ENCODE measurements at places on chromosomes 2 and 18.

DNA sequence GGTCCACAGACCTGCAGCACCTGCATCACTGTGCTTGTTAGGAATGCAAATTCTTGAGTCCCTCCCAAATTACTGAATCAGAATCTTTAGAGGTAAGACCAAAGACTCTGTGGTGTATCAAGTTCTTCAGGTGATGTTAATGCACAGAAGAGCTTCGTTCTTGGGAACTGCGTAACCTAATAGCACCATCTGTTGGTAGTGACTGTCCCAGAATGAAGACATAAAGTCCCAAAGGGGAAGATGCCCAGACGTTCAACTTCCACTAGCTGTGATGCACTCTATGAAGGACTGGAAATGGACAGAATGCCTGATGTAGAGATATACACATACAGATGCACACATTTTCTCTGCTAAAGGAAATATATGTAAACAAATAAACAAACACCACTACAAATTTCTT is 576.0 kb downstream of the LRP1B start:
- no peak for DNase-seq

GRCh38 chr2:139916822-139917221 is 1136.6 kb upstream of the NXPH2 start:
- DNase-seq: no peak

- DNase-seq: no peak
These were observed 34.2 kb downstream of the TMEM131 start for GRCh38 chr2:97961534-97961933.

- no peak for DNase-seq
These were observed 59.7 kb downstream of the EXOC6B start for GRCh38 chr2:72765997-72766609.

DNA sequence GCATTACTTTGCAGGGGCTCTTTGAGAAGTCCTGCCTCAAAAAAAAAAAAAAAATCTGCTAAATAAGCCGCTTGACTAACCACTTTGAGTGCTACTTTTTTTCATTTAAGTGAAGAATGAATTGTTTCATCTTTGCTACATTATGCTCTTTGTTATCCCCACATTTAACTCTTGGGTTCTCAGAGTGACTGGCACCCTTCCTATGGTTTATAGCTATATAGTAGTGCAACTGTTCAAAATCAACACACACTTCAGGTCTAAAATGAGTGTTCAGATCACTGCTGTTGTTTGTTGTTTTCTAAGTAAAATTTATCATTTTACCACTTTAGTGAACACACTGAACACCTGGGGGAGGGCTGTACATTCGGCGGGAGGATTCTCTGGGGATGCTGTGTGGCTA is 13.6 kb downstream of the STPG4 start:
- no peak for DNase-seq

- no peak for DNase-seq
These were observed 121.1 kb upstream of the FN1 start for GRCh38 chr2:215556979-215557378.

DNA sequence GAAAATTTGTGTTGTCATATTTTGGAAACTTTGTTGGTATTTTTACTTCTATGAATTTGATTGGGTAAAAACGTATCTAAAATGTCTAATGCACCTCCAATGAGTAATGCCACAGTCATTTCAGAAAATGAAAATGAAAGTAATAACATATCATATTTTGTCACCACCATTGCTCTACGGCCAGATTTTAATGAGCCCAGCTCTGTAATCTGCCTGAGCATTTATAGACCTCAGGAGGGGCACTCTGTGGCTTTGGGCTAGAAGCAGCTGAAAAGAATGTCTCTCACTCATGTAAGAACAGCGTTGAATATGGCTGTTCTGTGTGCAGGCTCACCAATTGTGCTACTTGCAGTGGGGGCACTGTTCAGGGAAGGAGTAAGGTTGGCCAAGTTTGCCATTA is 32.7 kb upstream of the ABCA12 start:
- DNase-seq: peak; percentile 34

- no peak for DNase-seq
These were observed 38.5 kb upstream of the KLF11 start for GRCh38 chr2:10004836-10005235.

DNA sequence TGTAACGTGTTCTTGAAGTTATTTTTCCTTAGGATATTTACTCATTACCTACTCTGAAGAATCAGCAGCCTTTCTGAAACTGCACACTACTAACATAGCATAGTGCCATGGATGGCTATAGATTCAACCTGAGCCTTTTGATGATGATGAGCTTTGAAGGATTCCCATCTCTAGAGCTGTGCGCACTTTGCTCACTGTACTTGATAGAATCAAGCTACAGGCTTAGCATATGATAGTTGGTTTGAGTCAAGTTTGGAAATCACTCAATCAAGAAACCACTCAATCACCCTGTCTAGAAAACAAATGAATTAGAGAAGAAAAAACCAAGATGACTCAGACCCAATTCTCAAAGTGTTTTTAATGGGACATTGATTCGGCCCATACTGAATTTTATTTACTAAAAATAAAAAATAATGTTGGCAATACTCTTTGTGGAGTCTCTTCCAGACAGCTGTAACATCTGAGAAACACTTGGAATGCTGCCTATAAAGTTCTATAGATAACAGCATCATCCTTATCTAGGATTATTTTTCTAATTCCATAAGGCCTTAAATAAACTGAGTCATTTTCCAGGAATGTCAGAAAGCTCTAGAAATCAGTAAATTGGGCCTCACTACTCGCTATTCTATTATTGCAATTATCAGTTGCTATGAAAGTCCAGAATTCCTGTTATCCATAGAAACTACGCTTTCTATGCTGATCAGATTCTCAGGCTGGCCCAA is 259.0 kb upstream of the ERBB4 start:
- DNase-seq: no peak

GRCh38 chr2:102514061-102514785 is 41.2 kb downstream of the SLC9A4 start:
- no peak for DNase-seq

GRCh38 chr18:43893001-43893637 is 615.8 kb upstream of the SYT4 start:
- DNase-seq: no peak

DNA sequence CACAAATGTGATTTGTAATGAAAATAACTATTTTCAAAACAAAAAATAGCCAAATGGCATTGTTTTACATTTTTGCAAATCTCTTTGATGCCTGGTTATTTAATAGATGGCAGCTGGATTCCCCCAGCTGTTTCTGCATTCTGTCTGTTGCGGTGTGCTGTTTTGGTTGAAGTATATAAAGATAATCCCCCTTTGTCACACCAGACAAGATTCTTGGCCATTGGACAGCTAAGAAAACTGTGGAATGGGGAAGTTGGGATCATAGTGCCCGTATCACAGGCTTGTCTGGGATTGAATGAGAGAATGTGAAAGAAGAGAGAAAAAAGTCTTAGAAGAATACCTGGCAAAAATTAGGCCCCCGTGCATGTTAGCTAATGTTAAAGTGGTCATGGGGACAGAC is 19.5 kb upstream of the LYPD6B start:
- no peak for DNase-seq

DNA sequence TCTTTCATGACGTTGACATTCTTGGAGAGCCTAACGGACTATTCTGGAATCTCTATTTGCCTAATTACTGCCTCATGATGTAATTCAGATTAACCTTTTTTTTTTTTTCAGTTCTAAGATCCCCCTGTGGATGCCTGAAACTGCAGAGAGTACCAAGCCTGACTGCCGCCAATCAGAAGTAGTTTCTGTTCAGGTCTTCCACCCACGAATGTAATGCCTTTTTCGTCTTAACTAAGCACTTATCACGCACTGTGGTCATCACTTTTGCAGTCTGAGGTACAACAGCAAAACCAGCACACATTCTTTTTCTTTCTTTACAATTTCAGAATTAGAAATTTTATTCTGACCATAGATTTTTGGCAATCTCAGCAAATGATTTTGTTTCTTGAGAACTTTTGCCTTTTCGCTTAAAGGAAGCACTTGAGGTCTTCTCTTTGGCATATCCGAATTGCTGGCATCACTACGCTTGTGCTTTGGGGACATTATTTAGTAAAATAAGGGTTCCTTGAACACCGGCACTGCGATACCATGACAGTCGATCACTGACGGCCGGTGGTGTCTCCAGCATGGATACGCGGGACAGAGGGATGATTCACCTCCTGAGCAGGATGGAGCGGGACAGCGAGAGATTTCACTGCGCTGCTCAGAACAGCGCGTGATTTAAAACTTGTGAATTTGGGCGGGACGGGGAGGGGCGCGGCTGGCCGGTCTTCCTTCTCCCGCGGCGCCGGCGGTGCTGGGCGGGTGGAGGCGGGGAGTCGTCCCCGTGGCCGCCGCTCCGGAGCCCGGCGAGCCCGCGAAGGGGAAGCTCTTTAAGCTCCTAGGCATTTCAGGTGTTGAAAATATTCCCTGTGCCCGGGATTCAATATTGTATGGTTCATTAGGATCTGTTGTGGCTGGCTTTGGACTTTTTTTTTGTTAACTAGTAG is 32.0 kb upstream of the GPR55 start:
- no peak for DNase-seq

GRCh38 chr2:198327526-198327925 is 523.1 kb downstream of the PLCL1 start:
- DNase-seq: no peak

DNA sequence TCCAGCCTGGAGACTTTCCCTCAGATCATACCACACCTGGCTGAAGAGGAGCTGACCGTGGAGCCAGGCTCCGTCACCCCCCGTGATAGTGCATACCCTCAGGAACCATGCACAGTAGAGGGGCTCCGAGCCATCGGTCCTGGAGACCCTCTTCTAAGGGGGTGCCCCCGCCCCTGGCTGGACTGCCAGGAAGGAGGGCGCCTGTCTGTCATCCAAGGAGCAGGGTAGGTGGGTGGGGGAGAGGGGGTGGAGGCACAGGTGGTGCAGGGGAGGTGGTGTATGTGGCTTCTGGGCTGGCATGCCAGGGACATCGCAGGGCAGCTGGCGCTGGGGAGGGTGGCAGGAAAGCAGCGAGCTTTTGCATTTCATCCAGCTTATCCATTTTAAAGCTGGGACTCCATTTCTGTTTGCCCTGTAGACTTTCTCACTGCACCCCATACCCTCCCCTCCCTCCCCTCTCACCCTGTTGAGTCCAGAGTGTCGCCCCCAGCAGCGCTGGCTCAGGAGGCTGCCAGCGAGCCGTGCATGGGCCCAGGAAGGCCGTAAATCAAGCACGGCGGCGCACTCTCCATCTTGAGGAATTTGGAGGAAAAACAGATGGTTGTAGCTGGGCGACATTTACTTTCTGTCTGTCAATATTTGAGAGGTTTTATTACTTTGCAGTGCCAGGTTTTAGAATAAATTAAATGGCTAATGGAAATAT is 56.2 kb upstream of the HS6ST1 start:
- DNase-seq: no peak

DNA sequence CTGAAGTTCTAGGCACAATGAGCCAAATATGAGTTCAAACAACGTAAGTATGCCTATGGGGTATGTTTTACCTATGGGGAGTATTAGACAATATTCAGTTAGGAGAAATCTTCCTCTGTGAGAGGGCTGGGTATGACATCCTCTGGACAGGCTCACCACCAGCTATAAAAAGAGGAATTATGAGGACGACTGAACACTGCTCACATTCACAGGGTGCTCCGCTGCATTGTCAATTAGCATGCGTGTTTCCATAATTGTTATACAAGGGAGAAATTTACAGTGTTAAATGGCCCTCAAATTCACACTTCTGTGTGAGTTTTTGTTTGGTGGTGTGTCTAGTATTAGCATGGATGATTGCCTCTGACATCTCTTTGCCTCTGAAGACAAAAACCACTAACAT is 700.4 kb downstream of the BCL11A start:
- DNase-seq: no peak

- no peak for DNase-seq
These were observed 34.4 kb upstream of the CYBRD1 start for GRCh38 chr2:171487803-171488259.

- peak; percentile 89 for DNase-seq
These were observed 4.9 kb downstream of the QPCT start for GRCh38 chr2:37349231-37349860.

Data from NCI-H2029 (cell line).